ENCODE measurements at places on chromosomes 12 and 14. TPM values are rescaled to one million over a fixed set of nuclear protein-coding genes. Genes with fewer than 3 reads are reported as not detected.

CNTN1 gene
- 4.8 TPM for total RNA-seq

- no peak for DNase-seq
Observed at GRCh38 chr14:26163761-26164160, 434.1 kb downstream of the NOVA1 start.

PRH2 gene
- not detected for total RNA-seq

- peak; percentile 89 for DNase-seq
Observed at GRCh38 chr14:23929822-23930294, 23.7 kb upstream of the DHRS4 start.
